Activated CD8-positive, alpha-beta memory T cell treated with anti-CD3 and anti-CD28 coated beads, Interleukin-2, amount 50 U/mL, for 4 hours (primary cell): ENCODE measurements at places on chromosomes 7 and 10.

- DNase-seq: no peak
These were observed 25.2 kb upstream of the GUSB start for GRCh38 chr7:66007232-66007631.

DNA sequence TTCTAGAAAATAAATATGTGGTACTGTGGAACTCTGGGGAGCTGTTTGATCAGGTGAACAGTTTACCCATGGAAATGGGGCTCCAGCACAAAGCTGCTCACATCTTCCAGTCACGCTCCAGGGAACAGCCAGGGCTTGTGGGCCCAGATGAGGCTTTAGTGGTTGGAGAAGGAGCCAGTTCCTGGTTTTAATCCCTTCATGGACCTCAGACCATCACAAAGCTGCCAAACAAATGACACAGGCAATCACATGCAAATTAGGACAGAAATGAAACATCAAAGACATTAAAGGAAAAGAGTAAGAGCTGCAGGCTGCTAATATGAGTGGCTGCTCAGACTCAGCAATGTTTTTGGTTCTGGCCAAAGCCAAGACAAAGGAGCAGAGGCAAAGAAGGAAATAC, 2.2 kb upstream of the ATP6V0E2 start:
- DNase-seq: no peak

- no peak for DNase-seq
These were observed 59.5 kb upstream of the MDFIC start for GRCh38 chr7:114862406-114862805.

GRCh38 chr7:21104124-21104500, 317.4 kb upstream of the SP8 start:
- no peak for DNase-seq

DNA sequence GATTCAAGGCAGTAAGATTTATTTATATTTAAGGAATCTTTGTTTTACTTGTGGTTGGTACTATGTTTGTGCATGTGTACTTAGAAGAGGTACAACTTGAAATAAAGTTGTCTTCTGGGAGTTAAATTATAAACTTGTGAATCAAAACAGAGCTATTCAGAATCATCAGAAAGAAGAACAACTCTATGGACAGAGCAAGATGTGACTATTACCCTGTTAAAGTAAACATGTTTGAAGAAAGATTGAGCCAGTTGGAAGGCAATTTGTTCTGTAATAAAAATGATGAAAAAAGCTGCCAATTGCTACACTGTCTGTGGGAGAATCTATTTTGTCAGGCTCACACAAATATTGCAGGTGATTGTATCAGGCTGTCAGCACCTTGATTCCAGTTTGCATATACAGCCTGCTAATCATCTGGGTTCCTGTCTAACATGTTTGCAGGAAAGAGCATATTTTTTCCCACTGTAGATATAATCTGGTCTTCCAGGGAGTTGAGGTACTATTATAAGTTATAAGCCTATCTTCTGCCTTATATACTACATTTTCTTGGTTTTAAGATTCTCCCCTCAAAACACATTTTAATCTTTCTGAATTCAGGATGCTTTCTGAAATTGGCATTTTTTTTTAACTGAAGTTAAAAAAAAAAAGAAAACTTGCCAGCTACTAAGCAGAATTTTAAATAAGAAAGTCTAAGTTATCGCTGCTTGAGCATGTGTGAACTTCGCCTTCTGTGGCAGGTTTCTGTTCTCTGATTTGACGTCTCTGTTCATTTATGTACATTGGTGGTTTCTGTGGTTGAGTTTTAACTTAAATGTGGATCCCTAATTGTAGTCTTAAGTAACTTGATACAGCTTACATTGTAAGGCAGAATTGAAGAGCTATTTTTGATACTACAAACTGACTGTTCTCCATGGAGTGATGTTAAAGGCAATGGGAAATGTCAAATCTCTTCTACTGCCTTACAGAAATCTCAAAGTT, 46.0 kb downstream of the ZNRF2 start:
- DNase-seq: no peak

DNA sequence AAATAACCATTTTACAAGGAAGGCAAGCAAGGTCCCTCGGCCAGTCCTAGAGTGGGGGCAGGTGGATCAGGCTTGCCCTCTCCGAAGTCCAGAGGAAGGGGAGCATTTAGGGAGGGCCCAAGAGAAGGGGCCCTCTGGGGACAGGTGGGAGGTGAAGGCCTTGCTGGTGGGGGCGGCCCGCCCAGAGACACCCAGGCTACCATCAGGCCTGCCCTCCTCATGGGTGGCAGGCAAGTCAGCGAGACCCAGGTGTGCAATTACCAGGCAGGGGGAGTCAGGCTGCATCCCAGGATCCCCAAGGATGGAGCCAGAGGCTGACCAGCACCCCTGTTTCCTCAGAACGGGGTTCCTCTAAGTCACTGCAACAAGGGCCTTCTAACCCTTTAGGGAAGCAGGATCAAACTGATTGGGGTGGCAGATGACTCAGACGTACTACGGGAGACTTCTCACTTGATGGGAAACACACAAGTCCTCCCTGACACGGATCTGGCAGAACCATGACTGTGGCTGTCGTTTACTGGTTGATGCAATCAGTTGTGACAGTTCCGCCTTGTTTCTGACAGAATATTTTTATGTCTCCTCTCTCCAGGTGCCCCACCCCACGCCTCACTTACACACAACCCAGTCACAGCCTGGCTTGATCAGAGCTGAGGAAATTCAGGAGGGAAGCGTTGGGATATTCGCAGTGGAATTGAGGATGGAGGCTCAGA, 8.2 kb downstream of the LOXL4 start:
- no peak for DNase-seq

DNA sequence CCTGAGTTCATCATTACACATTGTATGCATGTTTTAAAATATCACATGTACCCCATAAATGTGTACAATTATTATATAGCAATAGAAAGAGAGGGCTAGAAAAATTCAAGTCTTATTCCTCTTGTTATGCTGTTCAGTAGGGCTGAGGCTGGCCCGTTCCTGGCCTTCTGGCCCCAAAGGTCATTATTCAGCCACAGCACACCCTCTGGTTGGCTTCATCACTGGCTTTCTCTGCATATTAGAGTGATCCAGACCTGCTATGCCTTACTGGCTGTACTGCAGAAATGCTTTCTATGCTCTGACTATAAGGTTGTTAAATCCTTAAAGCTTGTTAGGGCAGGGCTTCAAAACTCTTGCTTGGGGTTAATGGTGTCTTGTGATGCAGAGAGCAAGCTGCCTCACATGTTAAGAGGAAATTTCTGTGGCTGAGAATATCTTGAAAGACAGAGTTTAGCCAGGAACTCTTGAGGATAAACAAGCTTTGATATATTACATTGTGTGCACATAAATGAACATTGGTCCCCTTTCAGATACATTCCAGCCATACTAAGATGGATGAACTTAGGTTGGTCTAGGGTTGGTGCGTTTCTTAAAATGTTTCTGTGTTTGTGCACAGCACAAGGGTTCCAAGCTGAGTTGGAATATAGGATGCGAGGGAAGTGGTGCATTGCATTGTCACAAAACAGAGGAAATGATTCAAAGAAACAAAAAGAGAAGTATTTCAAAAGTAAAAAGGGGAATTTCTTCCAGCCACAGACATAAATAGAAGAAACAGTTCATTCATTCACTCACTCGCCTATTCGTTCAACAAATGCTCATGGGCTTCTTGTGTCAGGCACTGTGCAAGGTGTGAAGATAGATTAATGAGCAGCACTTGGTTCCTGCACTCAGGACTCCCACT, 61.6 kb upstream of the WDR11 start:
- DNase-seq: no peak

GRCh38 chr10:14450041-14450491, 119.3 kb upstream of the FRMD4A start:
- no peak for DNase-seq

GRCh38 chr10:63666836-63667383, 145.7 kb downstream of the REEP3 start:
- no peak for DNase-seq

GRCh38 chr7:117171106-117171505, 151.8 kb downstream of the WNT2 start:
- DNase-seq: no peak

DNA sequence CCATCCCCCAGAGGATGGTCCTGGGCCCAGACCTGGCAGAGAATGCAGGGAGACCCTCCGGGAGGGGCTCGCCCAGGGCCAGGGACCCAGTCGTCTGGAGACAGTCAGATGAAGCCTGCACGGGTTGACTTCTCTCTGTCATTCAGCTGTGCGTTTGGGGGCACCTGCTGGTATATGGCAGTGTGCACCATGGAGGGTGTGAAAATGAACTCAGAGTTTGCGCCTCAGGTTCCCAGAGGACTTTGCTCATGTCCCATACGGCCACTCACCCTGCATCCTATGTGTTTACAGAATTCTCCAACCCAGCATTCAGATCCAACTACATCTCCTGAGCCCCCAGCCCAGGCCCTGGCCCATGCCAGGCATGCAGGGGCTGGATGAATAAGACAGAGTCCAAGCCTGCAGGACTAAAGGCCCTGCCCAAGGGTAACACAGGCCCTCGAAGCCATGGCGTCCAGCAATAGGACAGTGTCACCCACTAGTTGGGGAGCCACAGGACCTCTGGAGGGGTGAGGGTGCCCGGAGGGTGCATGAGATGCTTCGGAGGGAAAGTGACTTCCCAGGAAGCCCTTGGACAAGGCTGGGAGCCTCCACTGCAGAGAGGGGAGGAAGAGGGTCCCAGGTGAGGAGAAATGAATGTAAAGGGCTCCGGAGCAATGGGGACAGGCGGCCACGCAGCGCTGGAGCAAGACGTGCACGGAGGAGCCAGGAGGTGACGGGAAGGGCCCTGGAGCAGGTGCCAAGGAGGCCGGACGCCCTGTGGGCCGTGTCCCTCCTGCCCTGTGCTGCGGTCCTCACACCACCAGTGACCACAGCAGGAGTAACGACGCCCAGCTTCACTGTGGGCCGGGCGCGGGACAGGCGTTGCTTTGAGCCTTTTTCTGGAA, 36.3 kb downstream of the CALML3 start:
- DNase-seq: peak; percentile 10

DNA sequence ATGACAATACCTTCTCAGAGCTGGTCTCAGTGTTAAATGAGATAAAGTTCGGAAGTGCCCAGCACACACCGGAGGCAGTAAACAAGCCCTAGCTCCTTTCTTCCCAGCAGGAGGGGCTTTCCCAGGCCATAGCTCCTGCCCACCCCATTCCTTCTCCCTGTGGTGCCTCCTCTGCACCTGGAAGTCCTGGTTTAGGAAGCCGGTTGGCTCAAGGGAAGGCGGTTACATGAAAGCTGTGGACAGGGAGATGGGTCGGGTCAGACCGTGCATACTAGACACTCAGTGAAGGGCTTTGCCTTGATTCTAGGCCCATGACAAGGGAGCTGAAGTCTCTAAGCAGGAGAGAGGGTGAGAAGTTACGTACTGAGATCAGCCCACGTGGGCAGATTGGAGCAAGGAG, 8.6 kb downstream of the BEND7 start:
- no peak for DNase-seq

DNA sequence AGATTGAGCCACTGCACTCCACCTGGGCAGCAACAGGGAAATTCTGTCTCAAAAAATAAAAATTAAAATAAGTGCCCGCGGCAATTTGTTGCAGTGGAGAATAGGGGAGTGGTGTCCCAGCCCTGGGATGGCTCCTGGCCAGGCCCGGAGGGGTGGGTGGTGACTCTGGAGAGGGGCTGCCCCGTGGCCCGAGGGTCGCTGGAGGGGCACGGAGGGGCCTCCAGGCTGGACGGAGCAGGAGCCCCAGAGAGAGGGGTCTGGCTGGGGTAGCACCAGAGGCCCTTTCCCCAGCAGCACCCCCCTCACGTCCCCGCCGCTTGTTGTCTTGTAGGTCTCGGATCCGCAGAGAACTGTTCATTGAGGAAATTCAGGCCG, 38.6 kb upstream of the SH2B2 start:
- DNase-seq: no peak

GRCh38 chr10:62341419-62341818, 32.8 kb upstream of the ZNF365 start:
- no peak for DNase-seq

- DNase-seq: no peak
These were observed 164.5 kb upstream of the PRSS1 start for GRCh38 chr7:142584765-142585164.

DNA sequence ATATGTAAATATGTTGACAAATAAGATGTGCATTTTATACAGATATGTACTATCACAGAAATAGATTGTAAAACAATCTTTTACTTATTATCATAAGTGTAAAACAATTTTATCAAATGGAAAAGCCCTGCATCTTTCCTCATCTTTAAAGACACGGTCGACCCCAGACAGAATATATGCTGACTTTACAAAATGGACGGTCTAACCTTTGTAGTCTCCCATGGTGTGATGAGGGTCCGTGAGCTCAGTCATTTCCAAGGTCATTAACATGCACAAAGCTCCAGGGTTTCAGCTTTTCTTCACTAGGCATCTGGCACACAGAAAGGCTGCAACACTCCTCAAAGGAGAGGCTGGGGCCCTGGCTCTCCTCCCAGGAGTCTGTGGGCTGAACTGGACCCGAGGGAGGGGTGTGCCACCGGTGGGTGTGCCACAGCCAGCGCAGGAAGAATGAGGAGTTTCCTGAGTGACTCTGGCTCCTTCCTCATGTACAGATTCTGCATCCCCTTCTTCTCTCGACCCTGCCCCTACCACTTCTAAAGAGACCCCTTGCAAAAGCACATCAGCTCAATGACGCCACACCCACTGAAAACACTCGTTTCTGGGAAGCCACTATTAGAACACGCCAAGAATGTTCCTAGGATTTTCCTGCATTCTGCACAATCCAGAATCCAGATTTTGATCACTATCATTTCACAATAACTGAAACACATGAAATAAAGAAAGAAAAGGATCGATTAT, 26.2 kb upstream of the ABLIM1 start:
- DNase-seq: no peak

GRCh38 chr7:38840736-38841460, 68.1 kb downstream of the VPS41 start:
- DNase-seq: no peak

DNA sequence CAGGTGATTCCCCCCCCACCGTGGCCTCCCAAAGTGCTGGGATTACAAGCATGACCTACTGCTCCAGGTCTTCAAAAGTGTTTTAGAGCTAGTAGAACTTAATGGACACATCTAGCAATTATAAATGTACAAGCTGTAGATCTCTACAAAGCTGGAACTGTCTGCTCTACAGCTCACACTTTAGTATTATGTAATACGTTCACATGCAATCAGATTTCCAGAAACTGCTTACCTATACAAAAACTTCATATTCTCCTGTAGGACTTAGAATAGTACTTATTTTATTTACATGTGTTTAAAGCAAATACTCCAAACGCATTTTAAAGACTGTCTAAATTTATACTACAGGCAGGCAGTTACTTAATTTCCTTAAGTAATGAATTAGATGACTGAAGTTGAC, 39.2 kb upstream of the ASL start:
- no peak for DNase-seq

GRCh38 chr10:112446055-112446854, 459 bp downstream of the ZDHHC6 start:
- DNase-seq: no peak

DNA sequence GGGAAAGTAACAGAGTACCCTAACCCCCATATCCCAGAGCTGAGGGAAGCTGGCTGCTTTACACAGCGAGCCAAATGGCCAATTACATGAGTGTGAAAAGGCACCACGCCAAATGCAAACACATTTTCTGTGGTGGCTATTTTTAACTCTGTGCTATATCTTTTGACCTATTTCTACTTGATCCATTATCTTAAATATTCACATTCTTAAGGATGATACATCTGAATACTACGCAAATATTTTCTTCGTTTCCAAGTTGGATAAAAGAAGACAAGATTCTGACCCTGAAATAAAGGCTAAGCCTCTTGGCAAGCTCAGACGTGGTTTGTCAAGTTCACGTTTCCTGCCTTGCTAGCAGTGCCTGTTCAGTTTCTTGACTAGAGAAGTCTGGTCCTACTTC, 146.7 kb upstream of the TMEM196 start:
- DNase-seq: no peak
